MM.1S (cell line): ENCODE measurements at places on chromosomes 1 and 21.

GRCh38 chr1:158121604-158122254 lies 59.0 kb upstream of the CD1D start:
- DNase-seq = peak; percentile 73
- no peak overlapping the region for H3K27ac ChIP-seq

GRCh38 chr1:31957701-31958674 lies 19.8 kb upstream of the PTP4A2 start:
- no peak overlapping the region for H3K27ac ChIP-seq
- no peak overlapping the region for H3K4me3 ChIP-seq
- peaks cover 16% of the 10 kb centered on the region for H3K4me1 ChIP-seq
- no peaks in the 10 kb centered on the region for H3K27me3 ChIP-seq

DNA sequence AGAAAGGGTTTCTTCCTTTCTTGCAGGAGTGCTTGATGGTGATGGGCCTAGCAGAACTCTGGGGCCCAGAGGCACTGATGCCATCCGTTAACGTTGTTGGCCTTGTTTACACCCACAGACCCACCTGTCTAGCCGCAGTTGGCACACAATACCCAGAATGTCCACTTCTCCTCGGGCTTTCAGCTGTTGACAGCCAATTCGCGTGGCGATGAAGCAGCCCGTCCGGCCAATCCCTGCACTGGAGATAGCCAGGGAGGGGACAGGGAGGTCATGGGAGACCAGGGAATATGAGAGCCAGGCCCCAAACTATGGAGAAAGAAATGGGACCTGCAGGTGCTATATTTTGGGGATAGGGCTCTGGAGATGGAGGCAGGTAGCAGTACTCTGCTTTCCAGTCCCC lies 5.7 kb upstream of the ARL8A start:
- DNase-seq = no peak
- no peak overlapping the region for H3K27ac ChIP-seq
- H3K4me3 ChIP-seq = no peak overlapping the region
- H3K4me1 ChIP-seq = no peaks in the 10 kb centered on the region
- H3K27me3 ChIP-seq = no peaks in the 10 kb centered on the region

GRCh38 chr1:18673976-18674375 lies 43.3 kb downstream of the PAX7 start:
- peaks cover 91% of the 10 kb centered on the region for H3K27me3 ChIP-seq
- no peaks in the 10 kb centered on the region for H3K36me3 ChIP-seq
- H3K4me1 ChIP-seq = no peaks in the 10 kb centered on the region
- no peak overlapping the region for H3K27ac ChIP-seq
- no peak overlapping the region for H3K4me3 ChIP-seq

DNA sequence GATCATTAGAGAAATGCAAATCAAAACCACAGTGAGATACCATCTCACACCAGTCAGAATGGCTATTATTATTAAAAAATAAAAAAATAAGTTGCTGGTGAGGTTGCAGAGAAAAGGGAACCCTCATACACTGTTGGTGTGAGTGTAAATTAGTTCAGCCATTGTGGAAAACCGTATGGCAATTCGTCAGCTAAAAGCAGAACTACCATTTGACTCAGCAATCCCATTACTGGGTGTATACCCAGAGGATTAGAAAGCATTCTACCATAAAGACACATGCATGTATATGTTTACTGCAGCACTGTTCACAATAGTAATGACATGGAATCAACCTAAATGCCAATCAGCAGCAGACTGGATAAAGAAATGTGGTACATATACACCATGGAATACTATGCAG lies 42.2 kb downstream of the GIPC2 start:
- no peak overlapping the region for H3K27ac ChIP-seq
- no peaks in the 10 kb centered on the region for H3K36me3 ChIP-seq
- H3K4me1 ChIP-seq = no peaks in the 10 kb centered on the region
- no peak for DNase-seq
- H3K4me3 ChIP-seq = no peak overlapping the region
- no peaks in the 10 kb centered on the region for H3K27me3 ChIP-seq

DNA sequence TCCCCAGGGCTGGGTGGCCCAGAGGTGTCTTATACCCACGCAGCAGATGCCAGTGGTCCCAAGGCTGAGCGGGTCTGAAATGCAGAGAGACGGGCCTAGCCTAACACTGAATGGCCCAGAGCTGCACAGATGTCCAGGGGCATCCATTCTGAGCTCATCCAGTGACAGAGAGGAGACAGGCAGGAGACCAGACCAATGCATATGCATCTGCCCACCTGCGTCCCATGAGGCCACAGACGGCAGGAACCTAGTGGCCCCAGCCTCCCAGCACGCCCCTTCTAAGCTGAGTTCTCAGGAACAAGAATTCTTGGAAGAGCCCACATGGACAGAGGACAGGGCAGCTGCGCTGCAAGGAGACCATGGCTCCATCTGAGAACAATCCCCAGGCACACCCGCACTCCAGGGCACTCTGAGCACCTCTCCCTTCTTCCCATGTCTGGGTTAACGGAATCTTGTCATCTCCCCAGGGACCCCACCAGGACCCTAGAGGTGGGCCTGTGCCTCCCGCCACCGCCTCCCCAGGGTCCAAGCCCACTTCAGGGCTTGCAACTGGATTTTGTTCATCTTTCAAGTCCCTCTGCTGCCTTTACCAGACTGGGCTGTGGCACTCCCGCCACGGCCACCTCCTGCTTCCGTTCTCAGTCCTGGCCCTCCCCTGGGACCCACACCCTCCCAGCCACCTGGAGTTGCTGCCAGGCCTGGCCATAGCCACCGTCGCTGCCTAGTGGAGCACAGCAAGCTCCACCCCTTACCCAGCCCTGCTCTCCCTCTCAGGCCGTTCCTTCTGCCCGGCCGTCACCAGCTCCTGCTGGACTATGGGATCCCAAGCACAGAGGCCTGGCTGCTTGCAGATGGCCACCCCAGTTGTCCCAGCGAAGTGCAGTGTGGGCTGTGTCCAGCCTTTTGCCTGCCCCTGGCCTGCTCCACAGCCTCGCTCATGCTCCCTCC lies 3.3 kb downstream of the WNT3A start:
- no peak overlapping the region for H3K4me3 ChIP-seq
- H3K4me1 ChIP-seq = no peaks in the 10 kb centered on the region
- no peaks in the 10 kb centered on the region for H3K36me3 ChIP-seq

DNA sequence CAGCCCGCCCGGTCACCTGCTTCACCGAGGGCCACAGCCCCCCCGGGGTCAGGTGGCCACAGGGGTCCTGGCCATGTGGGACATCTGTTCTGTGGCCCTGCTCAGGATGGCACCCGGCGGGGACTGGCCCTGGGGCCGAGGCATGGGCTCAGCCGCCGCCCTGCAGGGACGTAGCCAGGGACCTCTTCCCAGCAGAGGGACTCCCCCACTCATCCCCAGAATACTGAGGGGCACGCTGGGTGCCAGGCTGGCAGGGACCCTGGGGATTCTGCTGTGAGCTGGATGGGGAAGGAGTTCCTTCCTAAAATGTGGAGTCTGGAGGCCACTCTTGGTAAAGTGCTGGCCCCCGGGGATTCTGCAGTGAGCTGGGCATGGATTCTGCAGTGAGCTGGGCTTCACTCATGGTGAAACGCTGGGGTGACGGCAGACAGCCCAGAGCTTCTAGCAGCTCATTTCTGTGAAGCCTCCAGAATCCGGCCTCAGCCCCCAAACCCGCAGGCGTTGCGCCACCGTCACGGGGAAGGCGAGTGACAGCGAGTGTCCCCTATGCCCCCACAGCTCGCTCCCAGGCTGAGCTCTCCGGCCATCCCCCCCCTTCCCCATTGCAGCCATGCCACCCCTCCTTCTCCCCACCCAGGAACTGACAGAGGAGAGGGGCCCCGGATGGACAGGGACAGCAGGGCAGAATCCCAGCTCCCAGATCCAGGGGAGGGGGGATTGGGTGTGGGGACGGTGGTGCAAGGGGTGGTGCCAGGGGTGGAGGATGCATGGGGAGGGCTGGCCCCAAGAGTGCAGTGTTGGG lies 1.4 kb downstream of the ITGB2 start:
- peaks cover 99% of the 10 kb centered on the region for H3K27me3 ChIP-seq
- no peaks in the 10 kb centered on the region for H3K4me1 ChIP-seq
- DNase-seq = no peak
- no peaks in the 10 kb centered on the region for H3K36me3 ChIP-seq

GRCh38 chr1:161998811-161999210 lies 24.9 kb downstream of the OLFML2B start:
- H3K27me3 ChIP-seq = no peaks in the 10 kb centered on the region
- H3K4me3 ChIP-seq = no peak overlapping the region
- DNase-seq = no peak
- no peak overlapping the region for H3K27ac ChIP-seq
- no peaks in the 10 kb centered on the region for H3K36me3 ChIP-seq

GRCh38 chr21:26732432-26733221 lies 112.6 kb downstream of the ADAMTS1 start:
- H3K27me3 ChIP-seq = no peaks in the 10 kb centered on the region
- no peaks in the 10 kb centered on the region for H3K36me3 ChIP-seq
- no peak overlapping the region for H3K27ac ChIP-seq
- DNase-seq = no peak

DNA sequence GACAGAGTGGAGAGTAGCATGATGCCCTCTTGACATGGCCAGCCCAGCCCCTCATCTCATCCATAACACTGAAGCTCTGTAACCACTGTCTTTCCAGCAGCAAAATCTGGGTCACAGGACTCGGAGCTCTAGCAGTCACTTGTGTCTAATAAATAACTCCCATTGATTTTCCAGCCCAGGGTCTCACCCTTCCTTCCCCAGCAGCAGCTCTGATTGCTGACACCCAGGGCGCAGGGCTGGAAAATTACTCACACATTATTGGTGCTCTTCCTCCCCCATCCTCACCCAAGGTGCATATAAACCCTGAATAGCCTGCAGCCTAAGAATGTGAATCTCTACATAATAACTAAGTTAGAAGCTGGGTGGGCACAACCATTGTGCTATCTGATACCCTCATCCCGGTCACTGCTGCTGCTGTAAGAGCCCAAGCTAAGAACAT lies 21.1 kb upstream of the OR10J5 start:
- H3K4me3 ChIP-seq = no peak overlapping the region
- H3K27ac ChIP-seq = no peak overlapping the region
- H3K4me1 ChIP-seq = no peaks in the 10 kb centered on the region

DNA sequence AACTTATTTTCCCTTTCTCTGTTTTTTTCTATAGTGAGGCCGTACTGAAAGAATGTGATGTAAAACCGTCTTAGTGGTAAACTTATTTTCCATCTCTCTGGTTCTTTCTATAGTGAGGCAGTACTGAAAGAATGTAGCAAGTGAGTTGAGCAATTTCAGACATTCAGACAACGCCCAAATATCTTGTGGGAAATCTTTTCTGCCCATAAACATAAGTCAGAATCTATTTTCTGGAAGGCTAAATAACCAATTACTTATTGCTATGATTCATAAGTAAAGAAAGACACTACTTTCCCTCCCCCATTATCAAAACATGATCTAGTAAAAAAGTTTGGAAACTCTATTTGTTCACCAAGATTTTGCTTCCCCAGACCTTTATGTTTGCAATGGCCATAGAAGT lies 18.8 kb upstream of the SCCPDH start:
- no peak overlapping the region for H3K4me3 ChIP-seq
- H3K4me1 ChIP-seq = no peaks in the 10 kb centered on the region
- no peaks in the 10 kb centered on the region for H3K27me3 ChIP-seq
- H3K27ac ChIP-seq = no peak overlapping the region

GRCh38 chr1:175629318-175629694 lies 114.1 kb downstream of the TNR start:
- DNase-seq = no peak
- H3K4me3 ChIP-seq = no peak overlapping the region
- no peaks in the 10 kb centered on the region for H3K36me3 ChIP-seq
- H3K4me1 ChIP-seq = no peaks in the 10 kb centered on the region

DNA sequence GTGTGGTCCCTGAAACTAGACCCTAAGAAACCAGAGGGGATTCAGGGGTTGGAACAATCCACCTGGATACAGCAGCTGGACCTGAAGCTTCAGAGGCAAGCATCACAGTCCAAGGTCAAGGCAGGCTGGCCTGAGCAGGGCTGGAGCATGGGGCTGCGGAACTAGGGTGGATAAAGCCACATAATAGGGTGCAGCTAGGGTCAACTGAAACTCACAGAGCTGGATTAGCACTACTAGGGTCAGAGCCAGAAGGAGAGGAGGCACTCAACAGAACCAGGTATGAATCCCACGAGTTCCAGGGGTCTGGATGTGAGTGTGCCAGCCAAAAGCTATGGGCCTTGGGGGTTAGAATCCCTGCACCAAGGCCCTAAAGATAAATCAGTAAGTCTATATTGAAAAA lies 231.0 kb upstream of the KIAA0040 start:
- no peaks in the 10 kb centered on the region for H3K27me3 ChIP-seq
- H3K4me1 ChIP-seq = peaks cover 31% of the 10 kb centered on the region
- no peak overlapping the region for H3K27ac ChIP-seq
- no peak for DNase-seq

DNA sequence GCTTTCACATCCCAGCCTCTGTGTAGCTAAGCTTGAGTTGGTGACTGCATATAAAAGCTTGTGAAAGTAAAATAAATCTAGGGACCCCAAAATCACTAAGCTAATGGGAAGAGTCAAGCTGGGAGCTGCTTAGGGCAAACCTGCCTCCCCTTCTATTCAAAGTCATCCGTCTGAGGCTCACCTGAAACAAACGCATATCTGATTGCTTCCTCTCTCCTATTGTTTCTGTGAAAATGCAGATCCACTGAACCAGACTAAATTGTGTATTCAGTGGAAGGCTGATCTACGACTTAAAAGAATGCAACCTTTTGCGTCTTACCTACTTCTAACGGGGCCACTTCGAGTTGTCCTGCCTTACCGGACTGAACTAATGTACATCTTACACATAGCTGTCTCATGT lies 70.3 kb downstream of the LTN1 start:
- no peaks in the 10 kb centered on the region for H3K4me1 ChIP-seq
- H3K36me3 ChIP-seq = no peaks in the 10 kb centered on the region
- H3K27me3 ChIP-seq = no peaks in the 10 kb centered on the region
- DNase-seq = no peak

- no peaks in the 10 kb centered on the region for H3K27me3 ChIP-seq
- no peaks in the 10 kb centered on the region for H3K36me3 ChIP-seq
- DNase-seq = no peak
- H3K4me3 ChIP-seq = no peak overlapping the region
- no peak overlapping the region for H3K27ac ChIP-seq
Observed at GRCh38 chr1:25145775-25146393, 86.4 kb downstream of the SYF2 start.

DNA sequence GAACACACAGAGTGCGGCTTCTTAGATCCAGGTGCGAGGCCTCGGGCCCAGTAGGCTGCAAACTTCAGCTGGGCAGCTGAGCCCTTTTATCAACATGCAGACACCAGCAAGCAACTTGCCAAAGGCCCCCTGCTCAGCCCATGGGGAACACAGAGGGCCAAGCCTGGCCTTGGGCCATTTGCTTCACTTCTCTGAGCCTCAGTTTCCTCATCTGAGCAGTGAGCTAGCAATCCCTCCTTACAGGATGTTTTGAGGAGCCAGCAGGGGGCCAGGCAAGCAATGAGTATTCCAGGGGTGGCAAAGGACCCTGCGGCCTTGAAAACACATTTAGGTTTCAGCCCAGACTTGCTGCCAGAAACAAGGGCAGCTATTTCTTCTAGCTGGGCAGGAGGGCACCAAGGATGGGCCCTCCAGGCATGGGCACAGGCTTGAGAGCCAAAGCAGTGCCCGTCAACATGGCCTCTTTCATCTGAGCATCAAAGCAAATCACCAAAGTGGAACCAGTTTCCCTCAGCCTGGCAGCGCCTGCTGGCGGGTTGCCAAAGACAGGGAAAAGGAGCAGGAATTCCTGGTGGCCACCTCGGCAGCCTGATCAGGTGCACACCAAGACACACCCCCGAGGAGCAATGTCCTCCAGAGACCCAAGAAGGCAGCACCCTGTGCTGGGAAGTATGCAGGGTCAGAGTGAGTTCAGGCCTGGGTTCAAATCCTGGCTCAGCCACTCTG lies 1.4 kb downstream of the MATN1 start:
- peaks cover 7% of the 10 kb centered on the region for H3K4me1 ChIP-seq
- H3K27ac ChIP-seq = no peak overlapping the region
- no peak overlapping the region for H3K4me3 ChIP-seq
- H3K27me3 ChIP-seq = no peaks in the 10 kb centered on the region
